Myocyte (in vitro differentiated cells): ENCODE measurements at places on chromosomes 4 and X. TPM values are rescaled to one million over a fixed set of nuclear protein-coding genes. Genes with fewer than 3 reads are reported as not detected.

- DNase-seq, result no peak
Observed at GRCh38 chr4:55399581-55399980, 3.8 kb downstream of the TMEM165 start.

- DNase-seq, result no peak
Observed at GRCh38 chr4:30617836-30618235, 102.3 kb upstream of the PCDH7 start.

GRCh38 chrX:96707804-96708203, 23.2 kb downstream of the DIAPH2 start:
- no peak for DNase-seq

- DNase-seq, result peak; percentile 58
Observed at GRCh38 chrX:45400027-45400779, 199.5 kb upstream of the DIPK2B start.

- DNase-seq, result no peak
Observed at GRCh38 chr4:58849026-58849425, 1738.8 kb upstream of the IGFBP7 start.

- DNase-seq, result no peak
Observed at GRCh38 chr4:1752284-1753041, 31.1 kb downstream of the TACC3 start.

DNA sequence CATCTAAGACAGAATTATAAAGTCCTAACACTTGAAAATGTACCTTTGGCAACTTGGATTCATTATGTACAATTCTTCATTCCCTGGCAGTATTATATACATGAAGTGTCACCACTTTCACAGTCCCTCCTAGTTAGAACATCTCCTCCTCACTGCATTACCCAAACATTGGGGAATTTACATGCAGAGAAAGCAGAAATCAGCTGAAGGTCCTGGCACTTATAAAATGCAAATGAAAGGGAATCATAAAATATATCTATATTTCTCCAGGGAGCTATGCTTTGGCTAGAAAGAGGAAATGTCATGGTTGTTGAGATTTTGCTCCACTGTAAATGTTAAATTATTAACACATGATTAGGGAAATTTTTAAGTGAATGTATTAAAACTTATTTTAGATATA, 835.6 kb upstream of the SLIT2 start:
- no peak for DNase-seq

The ZDHHC15 gene
- total RNA-seq, result 0.99 and 2.0 TPM in 2 replicates

The PFKFB1 gene
- total RNA-seq, result 0.16 TPM in 1 of 2 replicates, not detected in the other

The KCND1 gene
- total RNA-seq, result 0.10 and 0.21 TPM in 2 replicates

The CLNK gene
- not detected in 2 replicates for total RNA-seq
